ENCODE measurements at places on chromosomes 13 and 19. TPM values are rescaled to one million over a fixed set of nuclear protein-coding genes. Genes with fewer than 3 reads are reported as not detected.

GRCh38 chr19:2495130-2495641 lies 19.3 kb downstream of the GADD45B start:
- DNase-seq: peak; percentile 92

DNA sequence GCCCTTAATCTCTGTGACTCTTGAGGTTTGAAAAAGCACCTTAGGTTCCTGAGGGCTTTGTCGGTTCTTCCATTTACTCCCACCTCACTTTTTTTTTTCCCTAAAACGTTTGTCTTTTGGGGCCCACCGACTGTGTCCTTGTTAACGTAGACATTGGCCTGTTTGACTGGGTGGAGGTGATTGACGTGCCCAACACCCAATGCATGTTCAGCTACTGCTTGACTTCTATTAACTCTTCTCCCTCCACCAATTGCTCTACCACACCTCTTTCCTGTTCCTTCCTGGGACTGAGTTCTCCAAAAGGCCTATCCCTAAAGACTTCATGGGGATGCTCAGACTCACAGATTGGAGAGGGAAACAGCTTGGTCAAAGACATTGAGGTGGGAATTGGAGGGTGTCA lies 17.3 kb downstream of the CKM start:
- no peak for DNase-seq

GRCh38 chr19:10135551-10136334 lies 16.0 kb upstream of the EIF3G start:
- no peak for DNase-seq

GRCh38 chr19:50836543-50837195 lies 3.3 kb upstream of the KLK15 start:
- no peak for DNase-seq

GRCh38 chr19:7213628-7214323 lies 80.4 kb downstream of the INSR start:
- DNase-seq: no peak

GRCh38 chr13:111627596-111627995 lies 307.2 kb downstream of the TEX29 start:
- no peak for DNase-seq

DNA sequence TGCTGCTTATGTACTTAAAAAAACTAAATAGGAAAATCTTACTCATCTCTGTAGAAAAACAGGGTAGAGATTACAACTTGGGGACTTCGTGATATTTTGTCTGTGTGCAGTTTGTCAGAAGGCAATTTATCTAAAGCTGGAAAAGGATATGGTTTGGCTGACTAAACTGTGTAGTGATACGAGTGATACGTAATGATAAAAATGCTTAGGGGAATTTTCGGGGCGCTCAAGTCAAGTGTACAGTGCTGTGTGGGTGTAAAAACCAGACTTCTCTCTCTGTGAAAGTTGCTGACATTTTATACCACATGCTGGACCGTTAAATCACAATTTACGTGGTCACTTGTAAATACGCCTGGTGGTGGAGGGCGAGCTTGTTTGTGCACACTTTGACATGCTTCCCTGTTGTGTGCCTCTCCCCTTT lies 221.7 kb downstream of the KCNRG start:
- peak; percentile 49 for DNase-seq

GRCh38 chr13:87274209-87274819 lies 396.9 kb upstream of the SLITRK5 start:
- DNase-seq: peak; percentile 70

- DNase-seq: peak; percentile 64
These were observed 1.4 kb downstream of the PLIN4 start for GRCh38 chr19:4516939-4517300.

- DNase-seq: peak; percentile 76
These were observed at the start of gene SACS for GRCh38 chr13:23433171-23434153. TSS of gene SACS (minus strand) at chr13:23433702. CDS start at chr13:23411239, 22,463 bp downstream.

- DNase-seq: no peak
These were observed 19.9 kb downstream of the KDM4B start for GRCh38 chr19:4988770-4989251.

Gene BCAM
- total RNA-seq: 188 TPM

Gene IGFL3
- total RNA-seq: not detected

Gene MBD3L3
- total RNA-seq: not detected

Gene FREM2
- 25.3 TPM for total RNA-seq

Gene ZNF587
- 25.0 TPM for total RNA-seq

Gene ODAD3
- total RNA-seq: not detected
